NCI-H187 treated with DMSO at 0.1 percent for 48 hours (cell line): ENCODE measurements at places on chromosomes 1 and 21.

DNA sequence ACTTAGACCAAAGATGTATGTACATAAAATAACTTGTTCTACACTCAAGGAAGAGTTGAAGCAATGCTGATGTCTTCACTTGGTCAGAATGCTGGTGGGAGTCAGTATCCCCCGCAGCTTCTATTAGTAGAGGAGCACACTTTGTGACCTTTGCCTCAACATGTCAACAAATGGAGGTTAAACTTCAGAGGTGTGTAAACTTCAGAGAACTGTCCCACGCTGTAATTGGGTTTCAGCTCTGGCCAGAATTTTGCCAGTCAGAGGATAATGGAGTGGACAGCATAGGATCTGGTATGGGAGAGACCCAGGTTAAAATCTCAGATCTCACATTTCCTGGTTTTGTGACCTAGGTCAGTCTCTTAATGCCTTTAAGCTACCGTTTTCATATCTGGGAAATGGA lies 107.6 kb upstream of the ZNF644 start:
- no peak for DNase-seq

GRCh38 chr1:95353194-95353593 lies 119.2 kb downstream of the RWDD3 start:
- no peak for DNase-seq

GRCh38 chr1:109060707-109061106 lies 15.1 kb downstream of the TAF13 start:
- no peak for DNase-seq

GRCh38 chr21:15221799-15222386 lies 157.1 kb upstream of the NRIP1 start:
- DNase-seq, result no peak

GRCh38 chr1:47656719-47657685 lies 219.2 kb downstream of the FOXD2 start:
- DNase-seq, result no peak

DNA sequence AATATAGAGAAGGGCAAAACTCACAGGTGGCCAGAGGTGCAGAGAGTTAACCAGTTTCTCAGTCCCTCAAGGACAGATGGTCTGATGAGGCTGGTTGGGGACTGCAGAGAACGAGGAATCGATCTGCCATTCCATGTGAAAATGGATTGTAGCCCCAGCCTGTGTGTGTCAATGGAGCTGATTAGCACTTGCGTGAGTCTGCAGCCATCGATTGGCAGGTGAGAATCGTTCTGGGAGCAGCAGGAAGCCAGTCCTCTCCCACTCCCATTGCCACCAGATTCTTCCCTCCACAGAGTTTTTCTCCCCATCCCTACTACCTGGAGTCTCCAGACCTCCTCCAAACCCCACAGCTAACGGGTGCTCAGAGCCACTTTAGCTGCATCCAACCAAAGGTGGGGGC lies 18.3 kb upstream of the PSMB2 start:
- no peak for DNase-seq

DNA sequence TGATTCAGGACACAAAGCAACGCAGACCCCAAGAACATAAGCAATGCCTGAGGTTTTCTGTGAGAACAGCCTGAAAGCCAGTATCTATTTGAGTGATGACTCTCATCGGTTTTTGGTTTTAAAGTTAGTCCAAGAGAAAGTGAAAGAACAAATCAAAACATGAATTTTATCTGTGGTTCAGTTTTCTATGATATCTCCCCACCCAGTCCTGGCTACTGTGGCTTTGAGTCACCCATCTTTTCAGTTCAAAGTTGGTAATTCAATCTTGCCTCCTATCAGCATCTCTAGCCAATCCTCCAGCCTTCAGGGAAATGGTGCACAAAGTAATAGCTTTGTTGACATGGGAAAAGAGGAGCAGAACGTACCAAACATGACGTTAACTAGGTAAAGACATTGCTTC lies 40.5 kb upstream of the KRTAP19-8 start:
- DNase-seq, result no peak

DNA sequence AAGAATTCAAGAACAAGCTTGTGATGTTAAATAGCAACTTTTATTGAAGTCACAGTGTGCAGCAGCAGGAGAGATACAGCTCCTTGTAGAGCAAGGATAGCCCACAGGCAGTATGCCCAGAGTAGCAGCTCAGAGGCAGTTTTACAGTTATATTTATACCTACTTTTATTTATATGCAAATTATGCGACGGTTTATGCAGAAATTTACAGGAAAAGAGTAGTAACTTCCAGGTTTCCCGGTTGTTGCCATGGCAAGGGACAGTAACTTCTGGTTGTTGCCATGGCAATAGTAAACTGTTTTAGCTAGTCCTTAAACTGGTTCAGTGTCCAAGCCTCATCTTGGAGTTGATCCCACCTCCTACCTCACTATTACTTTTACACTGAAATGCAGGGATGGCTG lies 344.6 kb upstream of the LYPLAL1 start:
- DNase-seq, result no peak

GRCh38 chr1:237041795-237042525 lies at the start of gene RYR2:
Gene RYR2, plus strand, starts transcription at chr1:237042184. Its CDS starts 338 bp downstream, at chr1:237042522.
- DNase-seq, result no peak

GRCh38 chr1:100626397-100626796 lies 88.5 kb downstream of the GPR88 start:
- DNase-seq, result no peak

DNA sequence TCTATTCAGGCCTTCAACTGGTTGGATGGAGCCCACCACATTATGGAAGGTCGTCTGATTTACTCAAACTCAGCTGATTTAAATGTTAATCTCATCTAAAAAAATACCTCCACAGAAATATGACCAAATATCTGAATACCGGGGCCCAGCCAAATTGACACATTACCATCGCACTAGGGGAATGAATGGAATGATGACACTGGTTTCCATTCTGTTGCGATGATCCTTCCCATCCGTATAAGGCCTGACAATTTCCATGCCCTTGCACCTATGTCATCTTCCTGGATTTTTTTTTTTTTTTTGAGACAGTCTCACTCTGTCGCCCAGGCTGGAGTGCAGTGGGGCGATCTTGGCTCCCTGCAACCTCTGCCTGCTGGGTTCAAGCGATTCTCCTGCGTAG lies 397.5 kb downstream of the KIF26B start:
- no peak for DNase-seq

GRCh38 chr1:229461032-229461668 lies 27.3 kb upstream of the ACTA1 start:
- no peak for DNase-seq

DNA sequence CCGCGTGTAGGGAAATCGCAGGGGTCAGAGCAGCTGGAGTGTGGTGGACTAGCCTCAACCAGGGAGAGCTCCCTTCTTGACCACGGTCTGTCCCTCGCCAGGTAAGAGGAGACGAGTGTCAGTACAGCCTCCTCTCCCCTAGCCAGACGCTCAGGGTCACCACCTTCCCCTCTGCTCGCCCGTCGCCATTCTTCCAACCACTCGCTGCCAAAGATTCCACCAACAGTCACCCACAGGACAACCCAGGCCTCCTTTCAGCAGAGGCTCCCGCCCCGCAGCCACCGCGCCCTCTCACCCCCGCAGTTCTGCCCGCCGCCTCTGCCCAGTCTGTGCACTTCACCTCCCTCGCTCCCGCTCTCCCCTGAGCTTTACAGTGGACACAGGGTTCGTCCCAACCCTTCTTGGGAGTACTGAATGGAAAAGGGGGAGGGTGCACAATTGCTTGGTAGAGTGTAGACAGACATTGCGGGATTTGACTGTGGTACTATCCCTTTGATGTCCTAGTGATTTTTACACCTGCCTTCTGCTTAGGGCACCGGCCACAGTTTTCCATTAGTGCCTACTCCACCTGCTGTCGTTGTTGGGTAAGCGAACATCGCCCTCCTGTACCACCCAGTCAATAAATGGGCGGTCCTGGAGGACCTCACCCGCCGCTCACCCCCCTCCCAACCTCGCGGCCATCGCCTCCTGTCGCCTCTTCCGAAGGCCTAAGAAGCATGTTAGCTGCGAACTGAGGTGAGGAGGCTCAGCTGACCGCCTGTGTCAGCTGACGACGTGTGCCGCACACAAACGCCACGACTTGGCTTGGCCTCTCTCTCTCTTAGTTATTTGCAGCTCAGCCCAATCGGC lies 9.2 kb upstream of the NBPF11 start:
- no peak for DNase-seq

DNA sequence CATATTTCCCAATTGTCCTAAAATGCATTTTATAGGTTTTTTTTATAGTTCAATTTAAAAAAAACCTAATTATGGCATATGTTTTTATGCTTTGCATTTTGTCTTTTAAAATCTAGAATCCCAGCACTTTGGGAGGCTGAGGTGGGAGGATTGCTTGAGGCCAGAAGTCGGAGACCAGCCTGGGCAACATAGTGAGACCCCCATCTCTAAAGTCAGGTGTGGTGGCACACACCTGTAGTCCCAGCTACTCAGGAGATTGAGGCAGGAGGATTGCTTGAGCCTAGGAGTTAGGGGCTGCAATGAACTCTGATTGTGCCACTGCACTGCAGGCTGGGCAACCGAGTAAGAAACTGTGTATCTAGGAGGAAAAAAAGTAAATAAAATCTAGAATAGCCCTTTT lies 137.2 kb upstream of the POU3F1 start:
- DNase-seq, result no peak

DNA sequence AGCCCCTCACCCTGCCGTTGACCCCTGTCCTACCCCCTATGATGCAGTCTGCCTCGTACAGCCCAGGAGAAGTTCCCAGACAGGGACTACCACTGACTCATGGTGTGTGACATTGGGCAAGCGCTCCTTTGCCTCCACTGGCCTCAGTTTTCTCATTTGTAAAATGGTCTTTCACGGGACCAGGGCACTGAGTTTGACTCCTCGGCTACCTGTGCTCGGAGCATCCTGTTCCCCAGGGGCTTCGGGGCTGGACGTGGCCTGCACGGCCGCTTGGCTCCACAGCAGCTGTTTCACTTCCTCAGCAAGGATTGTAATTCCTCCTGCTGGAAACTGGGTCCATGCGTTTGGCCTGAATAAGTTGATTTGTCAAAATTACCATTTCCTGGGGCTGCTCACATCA lies 277.3 kb downstream of the MATN1 start:
- no peak for DNase-seq

GRCh38 chr1:34928699-34929496 lies 552 bp downstream of the DLGAP3 start:
- no peak for DNase-seq

- DNase-seq, result no peak
Measured at GRCh38 chr1:192170196-192170984, 12.1 kb downstream of the RGS18 start.

DNA sequence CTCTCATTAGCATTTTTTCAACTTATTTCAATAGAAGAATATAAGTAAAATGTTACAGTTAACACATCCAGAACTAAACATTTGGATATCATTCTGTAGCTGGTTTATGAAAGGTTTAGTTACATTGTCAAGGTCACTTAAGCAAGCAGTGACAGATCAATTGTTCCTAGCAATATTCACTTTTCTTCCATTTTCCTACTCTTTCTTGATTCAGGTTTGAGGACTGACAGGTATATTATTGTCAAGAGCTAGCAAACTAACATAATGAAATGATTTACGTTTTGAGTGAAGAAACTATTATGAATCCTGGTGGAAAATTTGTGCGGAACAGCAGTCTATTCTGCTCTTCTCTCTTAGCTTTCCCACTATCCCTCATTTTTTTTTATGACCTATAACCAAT lies 220.4 kb upstream of the ADGRL4 start:
- no peak for DNase-seq

- no peak for DNase-seq
Measured at GRCh38 chr1:59040486-59040885, 256.4 kb upstream of the FGGY start.

- no peak for DNase-seq
Measured at GRCh38 chr1:117044217-117044616, 15.9 kb upstream of the TTF2 start.
